ENCODE measurements at places on chromosomes 2 and 18.

DNA sequence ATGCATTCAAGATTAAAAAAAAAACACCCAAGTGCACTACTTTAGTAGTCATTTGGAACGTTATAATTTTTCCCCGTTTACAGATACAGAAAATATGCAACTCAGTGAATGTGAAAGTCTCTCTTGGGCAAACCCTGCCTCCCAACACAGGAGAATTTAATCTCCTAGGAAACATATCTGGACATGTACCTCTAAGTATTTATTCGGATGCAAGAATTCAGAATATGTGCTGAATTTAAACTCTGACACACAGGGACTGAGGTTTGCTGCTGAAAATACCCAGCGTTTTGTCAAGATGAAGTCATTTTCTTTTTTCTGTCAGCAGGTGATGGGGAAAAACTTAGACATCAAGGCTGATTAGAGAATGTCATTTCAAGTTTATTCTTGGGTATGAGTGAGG lies 105.4 kb downstream of the ACKR3 start:
- DNase-seq: no peak

DNA sequence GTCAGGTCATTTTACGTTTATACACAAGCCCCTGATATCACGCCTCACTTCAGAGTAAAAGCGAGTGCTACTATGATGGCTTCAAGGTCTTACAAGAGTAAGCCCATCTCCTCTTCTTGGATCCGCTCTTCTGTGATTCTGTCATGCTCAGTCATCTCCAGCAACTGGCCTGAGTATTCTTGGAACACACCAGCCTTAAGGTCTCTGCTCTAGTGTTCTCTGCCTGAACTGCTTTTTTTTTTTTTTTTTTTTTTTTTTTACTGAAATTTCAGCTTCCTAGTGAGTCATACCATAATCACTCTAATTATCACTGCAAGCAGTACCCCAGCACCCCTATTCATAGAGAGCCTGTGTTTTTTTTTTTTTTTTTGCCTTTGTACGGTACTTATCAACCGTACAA lies 1228.9 kb downstream of the CNTNAP5 start:
- no peak for DNase-seq

DNA sequence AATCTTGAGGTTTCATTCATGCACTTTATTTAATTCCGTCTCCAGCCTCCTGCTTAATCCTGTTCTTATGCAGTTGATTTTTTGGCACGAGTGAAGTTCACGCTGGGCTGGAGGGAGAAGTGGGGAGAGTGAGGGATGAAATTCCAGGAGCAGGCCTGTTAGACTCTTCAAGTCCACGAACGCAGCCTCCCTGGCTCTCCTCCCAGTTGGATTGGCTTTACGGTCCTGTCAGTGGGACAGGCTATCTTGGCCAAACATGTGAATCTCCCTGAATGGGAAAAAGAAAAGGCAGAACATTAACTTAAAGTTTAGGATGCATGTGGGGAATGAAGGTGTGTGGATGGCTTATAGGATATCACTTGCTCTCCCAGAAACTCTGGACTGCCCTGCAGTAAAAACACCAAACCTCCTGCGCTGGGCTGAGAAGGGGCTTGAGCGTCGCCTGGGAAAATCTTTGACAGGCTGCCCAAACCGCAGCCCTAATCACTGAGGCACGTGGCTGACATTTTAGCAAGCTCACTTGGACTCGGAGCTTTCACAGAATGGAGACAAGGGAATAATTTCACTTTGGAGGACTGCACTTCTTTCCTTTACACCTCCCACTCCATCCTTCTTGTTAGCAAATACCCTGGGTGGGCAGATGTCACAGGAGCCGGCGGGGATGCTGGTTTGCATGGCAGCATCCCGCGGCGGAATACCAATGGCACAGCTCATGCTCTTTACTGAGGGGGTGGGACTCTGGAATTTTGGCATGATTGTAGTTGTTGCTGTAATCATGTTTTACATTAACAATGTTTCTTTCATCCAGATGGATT lies 93.9 kb downstream of the ACKR3 start:
- DNase-seq: no peak

GRCh38 chr2:146701183-146701582 lies 1143.6 kb upstream of the ACVR2A start:
- no peak for DNase-seq

DNA sequence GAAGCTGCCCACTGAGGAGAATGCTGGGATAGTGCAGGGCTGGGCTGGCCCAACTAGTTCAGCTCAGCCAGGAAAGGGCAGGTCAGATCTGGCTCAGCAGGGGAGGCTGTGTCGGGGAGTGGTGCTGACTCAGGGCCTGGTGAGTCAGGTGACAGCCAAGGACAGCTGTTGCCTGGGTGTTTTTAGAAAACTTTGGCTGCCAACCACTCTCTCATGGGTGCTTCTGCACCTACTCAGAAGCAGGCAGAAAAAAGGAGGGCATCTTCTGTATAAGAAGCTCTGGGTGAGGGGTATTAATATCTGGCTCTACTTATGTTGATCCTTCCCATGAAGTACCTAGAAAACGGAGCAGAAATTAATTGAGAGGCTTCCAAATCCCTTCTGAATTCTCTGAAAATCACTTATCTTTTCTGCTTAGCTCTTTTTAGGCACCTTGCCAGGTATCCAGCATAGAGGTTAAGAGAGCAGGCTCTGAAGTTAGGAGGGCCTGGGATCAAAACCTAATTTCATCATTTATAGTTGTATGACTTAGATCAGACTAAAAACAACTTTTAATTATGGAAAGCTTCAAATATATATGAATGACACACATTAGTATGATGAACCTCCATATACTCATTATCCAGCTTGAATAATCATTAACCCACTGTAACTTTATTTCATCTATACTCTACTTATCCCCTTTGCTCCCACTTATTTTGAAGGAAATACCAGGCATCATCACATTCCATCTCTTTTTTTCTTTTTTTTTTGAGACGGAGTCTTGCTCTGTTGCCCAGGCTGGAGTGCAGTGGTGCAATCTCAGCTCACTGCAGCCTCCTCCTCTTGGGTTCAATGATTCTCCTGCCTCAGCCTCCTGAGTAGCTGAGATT lies 15.5 kb upstream of the RAB10 start:
- DNase-seq: no peak

- DNase-seq: no peak
Observed at GRCh38 chr2:52775674-52776073, 991.9 kb upstream of the CHAC2 start.

- DNase-seq: peak; percentile 48
Observed at GRCh38 chr18:70659036-70659925, 370.4 kb downstream of the SOCS6 start.

DNA sequence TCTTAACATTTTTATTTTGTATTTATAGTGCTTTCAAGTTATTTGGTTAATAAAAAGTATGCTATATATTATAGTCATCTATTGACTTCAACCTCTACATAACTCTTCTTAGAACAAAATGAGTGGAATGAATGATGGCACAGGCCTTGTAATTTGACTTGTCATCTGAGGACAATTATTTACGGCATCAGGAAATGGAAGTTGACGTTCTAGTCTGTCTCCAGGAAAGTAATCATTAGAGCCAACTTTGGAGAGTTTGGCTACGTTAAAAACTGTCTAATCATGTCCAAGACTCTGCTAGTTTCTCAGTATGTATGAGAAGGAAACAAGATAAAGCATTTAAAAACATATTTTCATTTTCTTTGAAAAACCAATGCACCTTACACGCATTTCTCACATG lies 353.6 kb downstream of the ARHGAP15 start:
- DNase-seq: no peak

DNA sequence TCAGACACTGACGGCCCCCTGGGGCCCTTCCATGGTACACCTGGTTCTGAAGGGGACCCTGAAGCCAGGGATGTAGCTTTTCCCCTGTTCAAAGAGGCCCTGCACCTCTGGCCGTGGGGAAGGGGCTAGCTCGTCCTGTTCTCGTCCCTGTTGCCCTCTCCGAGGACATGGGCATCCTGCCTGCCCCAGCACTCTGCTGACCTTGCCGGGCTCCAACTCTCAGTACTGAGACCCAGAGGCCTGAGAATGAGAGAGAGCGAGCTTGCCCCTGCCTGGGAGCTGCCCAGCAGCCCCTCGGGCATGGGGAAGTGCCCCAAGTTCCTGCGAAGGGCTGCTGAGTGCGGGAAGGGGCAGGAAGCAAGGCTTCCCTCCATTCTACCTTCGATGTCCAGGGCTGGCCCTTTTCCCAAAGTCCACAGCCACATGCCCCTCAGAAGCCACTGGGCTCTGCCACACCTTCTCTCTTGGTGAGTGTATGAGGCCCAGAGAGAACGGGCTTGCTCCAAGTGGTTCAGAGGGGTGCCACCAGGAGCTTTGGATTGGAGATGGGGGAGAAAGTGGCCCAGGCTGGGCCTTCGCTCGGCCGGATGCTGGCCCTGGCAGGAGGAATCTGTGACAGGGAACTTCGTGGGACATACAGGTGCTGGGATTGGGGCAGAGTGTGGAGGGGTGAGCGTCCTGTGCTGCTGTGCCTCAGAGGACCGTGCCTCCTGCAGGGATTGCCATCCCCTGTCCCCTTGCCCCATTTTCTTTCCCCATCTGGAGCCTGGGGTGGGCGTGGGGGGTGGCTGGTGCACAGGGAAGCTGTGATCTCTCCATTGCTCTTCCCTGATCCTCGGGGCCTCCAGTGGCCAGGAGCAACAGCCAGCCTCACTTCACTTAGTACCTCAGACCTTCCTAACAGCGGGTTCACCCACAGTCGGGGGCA lies 50.8 kb downstream of the KCNIP3 start:
- no peak for DNase-seq

GRCh38 chr18:75264926-75265597 lies 54.5 kb downstream of the TSHZ1 start:
- DNase-seq: no peak

DNA sequence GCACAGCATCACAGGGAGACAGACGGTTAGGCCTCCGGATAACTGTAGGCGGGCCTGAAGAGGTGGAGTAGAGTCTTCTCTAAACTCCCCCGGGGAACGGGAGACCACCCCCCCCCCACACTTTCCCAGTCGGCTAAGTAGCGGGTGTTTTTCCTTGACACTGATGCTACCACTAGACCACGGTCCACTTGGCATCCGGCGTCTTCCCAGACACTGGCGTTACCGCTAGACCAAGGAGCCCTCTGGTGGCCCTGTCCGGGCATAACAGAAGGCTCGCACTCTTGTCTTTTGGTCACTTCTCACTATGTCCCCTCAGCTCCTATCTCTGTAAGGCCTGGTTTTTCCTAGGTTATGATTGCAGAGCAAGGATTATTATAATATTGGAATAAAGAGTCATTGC lies 25.7 kb upstream of the NCL start:
- DNase-seq: no peak

DNA sequence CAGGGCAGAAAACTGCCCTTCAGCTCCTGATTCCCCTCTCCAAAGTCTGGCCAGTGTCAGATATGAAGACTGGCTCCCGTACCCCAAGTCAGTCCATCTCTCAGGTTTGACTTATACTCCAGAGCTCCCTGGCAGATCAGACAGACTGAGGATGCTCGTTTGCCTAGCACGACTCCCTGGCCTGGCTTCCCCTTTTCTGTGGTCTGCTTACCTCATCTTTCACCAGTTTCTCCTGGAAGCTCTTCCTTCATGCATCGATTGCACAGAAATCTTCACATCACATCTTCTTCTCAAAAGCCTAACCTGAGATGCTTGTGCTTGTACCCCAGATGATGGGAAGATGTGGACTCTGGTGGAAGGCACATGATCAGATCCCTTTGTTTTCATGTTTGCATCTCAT lies 387.9 kb upstream of the POU3F3 start:
- no peak for DNase-seq

DNA sequence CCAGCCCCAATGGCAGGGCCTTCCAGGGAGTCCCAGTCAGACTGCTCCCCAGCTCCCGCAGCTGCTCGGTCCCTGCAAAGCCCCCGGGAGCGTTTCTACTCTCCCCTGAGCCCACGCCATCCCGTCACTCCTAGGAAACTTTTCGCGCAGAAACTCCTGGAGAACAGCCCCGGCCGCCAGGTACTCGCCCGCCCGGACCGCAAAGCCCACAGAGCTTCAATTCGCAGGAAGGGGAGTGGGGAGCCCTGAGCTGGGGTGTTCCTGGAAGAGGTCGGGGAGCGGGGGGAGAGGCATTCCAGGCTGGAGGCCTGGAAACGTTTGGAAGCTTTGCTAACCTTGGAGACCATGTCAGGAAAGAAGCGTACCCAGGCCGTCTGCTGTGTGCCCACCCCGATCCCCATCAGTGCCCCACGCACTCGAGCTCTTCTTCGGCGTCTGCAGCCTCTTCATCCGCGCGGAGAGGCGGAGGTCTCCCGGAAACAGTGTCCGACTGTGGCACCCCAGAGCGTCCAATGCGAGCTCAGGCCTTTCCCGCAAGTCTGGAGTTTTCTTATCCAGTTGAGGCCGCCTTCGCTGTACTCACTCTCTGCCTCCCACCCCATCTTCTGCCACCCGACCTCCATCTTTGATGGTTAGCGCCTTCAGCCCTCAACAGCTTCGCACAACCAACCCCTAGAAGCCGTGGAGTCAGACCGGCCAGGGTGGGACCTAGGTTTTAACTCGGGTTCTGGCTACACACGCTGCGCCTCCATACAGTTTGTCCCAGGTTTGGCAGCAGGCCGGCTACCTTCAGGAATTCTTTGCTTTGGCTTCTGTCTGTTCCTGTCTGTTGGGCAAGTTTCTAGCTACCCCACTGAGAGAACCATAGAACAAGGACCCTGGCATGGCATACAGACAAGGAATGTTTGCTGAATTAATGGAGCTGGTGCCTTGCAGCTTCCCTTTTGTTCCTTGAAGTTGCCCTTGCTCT lies 3.7 kb downstream of the PCGF1 start:
- no peak for DNase-seq

GRCh38 chr2:59168766-59169165 lies 927.6 kb upstream of the FANCL start:
- no peak for DNase-seq

DNA sequence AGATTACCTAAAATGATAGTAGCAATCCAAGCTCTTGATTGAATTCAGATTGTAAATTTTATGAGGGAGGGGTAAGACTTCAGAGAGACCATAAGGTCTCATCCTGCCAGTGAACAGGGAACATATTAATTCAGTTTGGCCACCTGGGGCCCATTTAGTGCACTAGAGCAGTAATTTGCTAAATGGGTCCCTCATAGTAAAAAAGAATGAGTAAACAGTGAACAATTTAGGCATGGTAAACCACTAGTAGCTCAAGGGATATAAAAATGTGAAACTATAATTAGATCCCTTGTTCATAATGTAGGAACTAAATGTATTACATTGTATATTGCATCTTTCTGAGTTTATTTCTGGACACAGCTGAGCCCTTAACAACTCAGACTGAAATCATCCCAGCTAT lies 4.9 kb upstream of the PHLPP1 start:
- no peak for DNase-seq

DNA sequence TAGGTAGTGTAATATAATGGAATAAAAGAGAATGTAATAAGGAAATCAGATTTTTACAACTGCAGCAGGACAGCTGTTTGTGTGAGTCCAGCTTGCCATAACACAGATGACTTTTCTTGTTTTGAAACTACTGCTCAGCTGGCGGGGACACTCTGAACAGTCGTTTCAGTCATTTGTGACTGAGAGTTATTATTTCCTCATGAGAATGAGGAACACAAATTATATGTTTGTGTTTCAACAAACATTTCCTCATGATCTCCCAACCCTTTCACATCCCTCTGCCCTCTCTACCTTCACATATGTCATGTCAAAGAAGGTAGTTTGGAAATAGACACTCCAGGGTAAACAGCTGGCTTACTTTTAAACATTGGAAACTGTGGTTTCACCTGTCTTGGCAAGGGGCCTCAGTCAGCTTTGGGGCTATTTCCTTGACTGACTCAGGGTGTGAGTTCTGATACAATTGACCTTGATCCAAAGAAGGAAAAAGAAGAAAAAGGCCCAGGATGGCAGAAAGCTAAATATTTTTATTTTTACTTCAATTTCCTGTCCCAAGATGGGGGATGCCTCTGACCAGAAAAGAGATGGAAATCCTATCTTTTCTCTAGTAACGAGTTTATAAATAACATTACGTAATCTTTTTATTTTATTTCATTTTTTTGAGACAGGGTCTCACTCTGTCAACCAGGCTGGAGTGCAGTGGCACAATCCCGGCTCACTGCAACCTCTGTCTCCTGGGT lies 593 bp downstream of the SP140L start:
- DNase-seq: no peak
